ENCODE measurements at places on chromosomes 7 and 10.
A peak's percentile ranks its signal among the peaks of the same experiment; 100 is the strongest.

DNA sequence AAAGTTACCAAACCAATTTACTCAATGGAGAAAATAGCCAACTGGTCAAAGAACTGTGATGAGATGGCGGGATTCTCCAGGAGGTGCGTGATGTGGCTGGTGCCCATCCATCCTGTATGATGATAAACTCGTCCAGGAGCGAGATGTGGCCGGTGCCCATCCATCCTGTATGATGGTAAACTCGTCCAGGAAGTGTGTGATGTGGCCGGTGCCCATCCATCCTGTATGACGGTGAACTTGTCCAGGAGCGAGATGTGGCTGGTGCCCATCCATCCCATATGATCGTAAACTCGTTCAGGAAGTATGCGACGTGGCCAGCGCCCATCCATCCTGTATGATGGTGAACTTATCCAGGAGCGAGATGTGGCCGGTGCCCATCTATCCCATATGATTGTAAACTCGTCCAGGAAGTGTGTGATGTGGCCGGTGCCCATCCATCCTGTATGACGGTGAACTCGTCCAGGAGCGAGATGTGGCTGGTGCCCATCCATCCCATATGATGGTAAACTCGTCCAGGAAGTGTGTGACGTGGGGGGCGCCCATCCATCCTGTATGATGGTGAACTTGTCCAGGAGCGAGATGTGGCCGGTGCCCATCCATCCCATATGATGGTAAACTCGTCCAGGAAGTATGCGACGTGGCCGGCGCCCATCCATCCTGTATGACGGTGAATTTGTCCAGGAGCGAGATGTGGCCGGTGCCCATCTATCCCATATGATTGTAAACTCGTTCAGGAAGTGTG lies 496.2 kb downstream of the DNAJB6 start:
- DNase-seq = no peak

GRCh38 chr10:30116041-30116491 lies 56.7 kb upstream of the JCAD start:
- no peak for DNase-seq

- peak; percentile 79 for DNase-seq
These were observed 3.4 kb upstream of the PRKCQ start for GRCh38 chr10:6583447-6583846.

GRCh38 chr7:39624442-39624807 lies 1.1 kb downstream of the RALA start:
- DNase-seq = peak; percentile 33

DNA sequence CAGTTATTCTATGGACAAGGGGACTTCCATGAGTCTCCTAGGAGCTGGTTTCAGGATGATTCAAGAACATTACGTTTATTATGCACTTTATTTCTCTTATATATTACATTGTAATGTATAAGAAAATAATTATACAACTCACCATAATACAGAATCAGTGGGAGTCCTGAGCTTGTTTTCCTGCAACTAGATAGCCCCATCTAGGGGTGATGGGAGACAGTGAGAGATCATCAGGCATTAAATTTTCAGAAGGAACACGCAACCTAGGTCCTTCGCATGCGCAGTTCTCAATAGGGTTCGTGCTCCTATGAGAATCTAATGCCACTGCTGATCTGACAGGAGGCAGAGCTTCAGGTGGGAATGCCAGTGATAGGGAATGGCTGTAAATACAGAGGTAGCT lies 137.9 kb downstream of the ANKRD30A start:
- DNase-seq = no peak

- DNase-seq = no peak
These were observed 73.0 kb downstream of the MICU1 start for GRCh38 chr10:72552857-72553256.

GRCh38 chr7:12777257-12777656 lies 89.8 kb downstream of the ARL4A start:
- DNase-seq = no peak

- DNase-seq = no peak
These were observed 134.7 kb downstream of the SORBS1 start for GRCh38 chr10:95426482-95426881.

- DNase-seq = peak; percentile 74
These were observed 745 bp downstream of the YWHAG start for GRCh38 chr7:76358011-76358480.

DNA sequence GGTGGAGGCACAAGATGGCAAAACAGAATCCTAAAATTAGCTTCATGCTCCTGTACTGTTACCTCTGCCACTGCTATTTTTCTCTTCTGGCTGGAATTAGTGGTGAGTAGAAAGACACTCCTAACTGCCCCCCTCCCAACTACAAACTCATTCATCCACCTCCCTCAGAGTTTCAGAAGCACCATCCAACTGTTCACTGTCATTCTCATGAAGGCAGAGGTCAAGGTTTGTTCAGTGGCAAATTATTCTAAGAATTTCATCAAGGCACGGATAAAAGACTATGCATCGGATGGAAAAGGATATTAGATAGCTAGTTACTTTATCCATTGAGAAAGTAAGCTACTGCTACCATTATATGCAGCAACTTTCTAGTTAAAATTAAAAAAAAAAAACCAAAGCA lies 59.7 kb downstream of the LRGUK start:
- no peak for DNase-seq

- no peak for DNase-seq
These were observed 210.2 kb upstream of the NPY start for GRCh38 chr7:24073651-24074420.

- peak; percentile 50 for DNase-seq
These were observed 25.3 kb upstream of the PWWP2B start for GRCh38 chr10:132371641-132372081.

DNA sequence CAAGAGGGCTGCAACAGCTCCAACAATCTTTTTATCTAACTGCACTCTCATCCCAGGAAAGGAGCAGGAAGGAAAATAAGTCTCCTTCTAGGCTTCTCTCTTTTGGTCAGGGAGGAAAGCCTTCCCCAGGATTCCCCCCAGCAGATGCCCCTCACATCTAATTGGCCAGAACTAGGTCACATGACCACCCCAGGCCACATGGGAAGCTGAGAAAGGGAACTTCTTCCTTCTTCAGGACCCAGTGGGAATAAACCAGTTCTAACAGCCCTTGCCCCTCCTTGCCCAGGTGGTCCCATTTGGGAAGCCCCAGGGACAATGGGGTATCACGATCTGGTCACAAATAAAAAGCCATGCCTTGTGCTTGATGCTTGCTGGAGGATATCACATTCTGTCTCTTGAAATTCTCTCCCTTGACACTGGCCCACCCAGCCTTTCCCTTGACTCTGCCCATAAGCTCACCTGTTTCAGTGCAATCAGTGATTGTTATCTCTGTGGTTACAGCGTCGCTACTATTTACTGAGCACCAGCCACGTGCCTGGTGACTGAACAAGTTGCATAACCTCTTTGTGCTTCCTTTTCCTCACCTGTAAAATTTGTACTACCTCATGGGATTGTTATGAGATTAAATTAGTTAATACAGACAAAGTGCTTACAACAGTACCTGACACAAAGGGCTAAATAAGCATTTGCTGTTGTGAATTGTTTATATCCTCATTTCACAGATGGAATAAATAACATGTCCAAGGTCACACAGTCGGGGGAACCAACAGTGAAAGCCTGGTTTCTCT lies 9.0 kb upstream of the TACR2 start:
- no peak for DNase-seq
